GM18507 (cell line): ENCODE measurements at places on chromosomes 5 and 9.

DNA sequence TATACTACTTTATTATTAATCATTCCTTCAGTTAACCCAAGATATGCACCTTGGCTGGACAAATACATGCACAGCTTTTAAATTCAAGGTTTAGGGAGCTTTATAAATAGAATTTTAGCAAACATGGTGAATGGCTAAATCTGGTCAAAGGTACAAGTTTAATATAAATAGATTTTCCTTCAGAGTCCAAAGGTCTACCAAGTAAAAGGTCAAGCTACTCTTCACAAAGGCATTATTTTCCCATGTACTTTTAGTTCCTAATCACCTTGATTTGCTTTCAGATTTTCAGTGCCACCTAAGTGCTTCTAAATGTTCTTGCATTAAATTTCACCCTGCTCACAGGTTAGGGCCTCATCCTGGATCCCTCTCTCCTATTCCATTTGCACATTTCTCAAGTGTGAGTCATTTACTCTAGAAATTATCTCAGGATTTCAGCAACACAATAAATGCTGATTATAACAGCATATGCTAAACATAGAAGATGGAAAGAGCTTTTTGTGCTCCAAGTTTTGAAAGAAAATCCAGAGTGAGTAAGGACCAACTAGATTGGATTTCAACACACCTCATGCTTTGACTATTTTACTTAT, 459.4 kb upstream of the ITGA1 start:
- no peak for DNase-seq

DNA sequence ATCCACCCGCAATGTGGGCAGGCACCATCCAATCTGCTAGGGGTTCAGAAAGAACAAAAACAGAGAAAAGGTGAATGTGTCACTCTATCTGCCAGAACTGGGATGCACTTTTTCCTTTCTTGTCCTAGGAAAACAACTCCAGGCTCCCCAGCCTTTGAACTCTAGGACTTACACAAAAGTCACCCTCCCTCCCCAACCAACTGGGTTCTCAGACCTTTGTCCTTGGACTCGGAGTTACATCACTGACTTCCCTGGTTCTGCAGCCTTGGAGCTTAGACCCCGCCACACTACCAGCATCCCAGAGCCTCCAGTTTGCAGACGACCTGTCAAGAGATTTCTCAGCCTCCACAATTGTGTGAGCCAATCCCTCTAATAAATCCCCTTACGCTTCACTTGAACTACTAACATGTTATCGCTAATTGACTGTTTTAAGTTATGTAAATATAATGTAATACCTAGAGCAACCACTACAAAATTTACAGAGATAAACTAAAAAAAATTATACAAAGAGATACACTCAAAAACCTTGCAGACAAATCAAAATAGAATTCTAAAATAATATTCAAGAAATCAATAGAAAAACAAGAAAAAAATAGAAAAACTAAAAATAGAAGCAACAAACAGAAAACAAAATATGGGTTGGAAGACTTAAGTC, 5.3 kb upstream of the UBLCP1 start:
- no peak for DNase-seq

DNA sequence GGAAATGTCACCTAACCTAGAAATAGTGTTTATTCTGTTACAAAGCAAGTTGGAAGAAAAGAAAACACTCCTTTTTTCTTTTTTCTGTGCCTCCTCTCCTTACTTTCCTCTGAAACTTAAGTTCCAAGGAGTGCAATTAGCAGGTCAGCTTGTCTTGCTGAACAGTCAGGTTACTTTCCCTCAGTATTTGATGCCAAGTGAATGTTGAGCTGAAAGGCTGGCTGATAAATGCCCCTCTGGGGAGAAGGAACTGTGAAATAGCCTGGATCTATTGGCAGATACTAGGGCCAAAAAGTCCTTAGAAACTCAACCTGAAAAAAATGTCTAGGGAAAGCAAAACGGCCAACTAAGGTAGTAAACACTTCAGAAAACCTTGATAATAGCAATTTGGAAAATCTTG, 43.6 kb downstream of the GRIA1 start:
- DNase-seq = no peak

- DNase-seq = no peak
Observed at GRCh38 chr5:127856292-127856691, 153.1 kb downstream of the CCDC192 start.

DNA sequence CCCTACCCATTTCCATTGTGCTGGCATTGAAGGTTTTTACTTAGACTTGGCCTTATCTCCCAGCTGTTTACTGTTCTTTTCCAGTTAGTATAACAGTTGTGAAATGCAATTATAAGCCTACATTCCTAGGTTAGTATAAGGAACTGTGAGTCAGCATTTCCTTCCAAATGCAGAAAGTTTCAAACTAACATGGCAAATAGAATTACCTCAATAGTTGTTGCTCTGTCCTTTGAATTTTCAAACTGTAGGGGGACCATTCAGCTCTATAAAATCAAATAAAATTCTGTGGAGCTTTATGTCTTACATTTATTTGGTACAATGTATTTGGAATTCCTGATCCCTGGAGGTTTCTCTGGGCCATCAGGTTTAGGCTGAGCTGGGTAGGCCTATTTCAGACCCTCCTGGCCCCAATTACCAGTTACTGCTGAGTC, 47.2 kb downstream of the ARHGEF28 start:
- DNase-seq = no peak

DNA sequence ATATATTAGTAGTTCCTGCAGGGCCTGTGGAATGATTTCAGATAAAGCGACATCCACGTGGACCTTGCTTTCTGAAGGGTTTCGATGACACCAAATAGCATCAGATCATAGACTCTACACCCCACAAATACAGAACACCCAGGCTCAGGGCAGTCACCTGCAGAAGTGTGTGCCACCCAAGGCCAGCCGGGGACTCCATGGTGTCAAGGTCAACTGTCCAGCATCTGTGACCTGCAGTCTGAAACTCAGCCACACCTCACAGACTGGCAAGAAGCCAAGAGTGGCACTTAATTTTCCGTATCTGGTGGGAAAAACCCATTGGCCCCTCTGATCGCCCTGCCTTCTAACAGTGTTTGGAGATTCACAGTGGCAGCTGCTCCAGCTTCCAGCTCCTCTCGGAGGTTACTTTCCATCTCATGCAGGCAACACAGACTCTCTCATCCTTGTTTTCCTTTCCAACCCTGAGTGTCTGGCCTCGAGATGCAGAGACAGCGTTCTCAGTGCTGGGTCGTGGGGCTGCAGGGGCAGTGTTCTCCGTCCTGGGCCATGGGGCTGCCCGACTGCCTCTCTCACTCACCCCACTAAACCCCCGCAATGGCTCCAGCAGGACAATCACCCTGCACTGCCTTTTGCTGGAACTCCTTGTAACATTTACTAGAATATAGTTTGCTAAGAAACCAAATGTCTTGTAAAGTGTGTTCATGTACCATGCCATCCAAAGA, 221.9 kb downstream of the IRX2 start:
- DNase-seq = no peak

- no peak for DNase-seq
Observed at GRCh38 chr9:123685489-123686083, 244.3 kb downstream of the DENND1A start.

DNA sequence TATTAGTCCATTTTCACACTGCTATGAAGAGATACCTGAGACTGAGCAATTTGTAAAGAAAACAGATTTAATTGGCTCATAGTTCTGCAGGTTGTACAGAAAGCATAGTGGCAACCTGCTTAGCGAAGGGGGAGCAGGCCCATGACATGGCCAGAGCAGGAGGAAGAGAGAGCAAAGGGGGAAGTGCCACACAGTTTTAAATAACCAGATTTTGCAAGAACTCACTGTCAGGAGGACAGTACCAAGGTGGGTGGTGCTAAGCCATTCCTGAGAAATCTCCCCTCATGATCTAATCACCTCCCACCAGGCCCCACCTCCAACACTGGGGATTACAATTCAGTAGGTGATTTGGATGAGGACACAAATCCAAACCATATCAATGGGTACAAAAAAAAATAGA, 16.8 kb upstream of the PCSK5 start:
- DNase-seq = no peak

- no peak for DNase-seq
Observed at GRCh38 chr9:121242219-121242958, 25.6 kb upstream of the GSN start.

- no peak for DNase-seq
Observed at GRCh38 chr9:128771094-128771721, 519 bp downstream of the ZER1 start.

DNA sequence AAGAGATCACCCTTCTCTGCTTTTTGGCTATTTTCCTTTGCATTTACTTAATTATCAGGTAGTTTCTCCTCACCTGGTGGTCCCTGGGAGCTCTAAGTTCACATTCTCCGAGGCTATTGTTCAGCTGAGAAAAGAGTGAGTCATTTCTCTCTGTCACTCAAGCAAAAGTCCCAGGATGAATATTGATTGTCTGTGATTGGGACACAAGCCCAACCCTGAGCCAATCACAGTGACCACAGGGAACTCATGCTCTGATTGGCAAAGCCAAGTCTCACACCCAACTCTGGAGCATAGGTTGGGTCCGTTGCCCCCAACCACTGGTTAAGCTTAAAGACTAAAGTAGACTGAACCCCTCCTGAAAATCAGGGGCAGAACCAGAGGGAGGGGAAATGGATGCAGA, 27.8 kb upstream of the FAT2 start:
- no peak for DNase-seq

DNA sequence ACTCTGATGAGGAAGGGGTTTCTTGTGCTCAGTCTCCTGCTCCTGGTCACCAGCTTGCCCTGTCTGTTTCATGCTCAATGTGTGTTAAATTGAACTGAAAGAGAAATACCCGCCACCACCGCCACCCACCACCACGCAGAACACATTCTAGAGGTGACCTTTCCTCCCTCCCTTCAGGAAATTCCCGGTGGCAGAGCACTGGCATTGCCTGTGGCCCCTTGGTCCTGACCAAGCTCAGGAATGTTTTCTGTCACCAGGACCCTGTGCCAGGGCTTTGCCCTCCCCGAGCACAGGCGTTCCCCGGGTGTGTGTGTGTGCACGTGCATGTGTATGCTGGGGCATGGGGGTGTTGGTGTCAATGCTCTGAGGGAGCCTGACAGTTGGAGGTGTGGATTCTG, 10.2 kb upstream of the SLC25A51 start:
- no peak for DNase-seq

DNA sequence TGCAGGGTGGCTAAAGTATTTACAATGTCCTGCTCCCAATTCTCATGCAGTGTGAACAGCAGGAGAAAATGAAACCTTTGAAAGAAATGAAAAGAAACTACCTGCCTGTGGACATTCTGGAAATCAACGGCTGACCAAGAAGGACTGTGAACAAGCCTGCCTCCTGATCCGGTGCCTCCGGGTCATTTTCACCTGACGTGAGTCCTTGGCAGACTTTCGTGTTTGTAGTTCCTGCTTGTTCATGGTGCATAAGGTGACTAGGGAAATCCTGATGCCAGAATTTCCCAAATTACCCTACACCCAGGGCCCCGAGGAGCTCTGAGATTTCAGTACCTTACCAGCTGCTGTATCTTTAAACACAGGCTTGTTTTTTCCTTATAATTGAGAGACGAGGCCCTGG, 317.5 kb downstream of the TLE1 start:
- DNase-seq = no peak

DNA sequence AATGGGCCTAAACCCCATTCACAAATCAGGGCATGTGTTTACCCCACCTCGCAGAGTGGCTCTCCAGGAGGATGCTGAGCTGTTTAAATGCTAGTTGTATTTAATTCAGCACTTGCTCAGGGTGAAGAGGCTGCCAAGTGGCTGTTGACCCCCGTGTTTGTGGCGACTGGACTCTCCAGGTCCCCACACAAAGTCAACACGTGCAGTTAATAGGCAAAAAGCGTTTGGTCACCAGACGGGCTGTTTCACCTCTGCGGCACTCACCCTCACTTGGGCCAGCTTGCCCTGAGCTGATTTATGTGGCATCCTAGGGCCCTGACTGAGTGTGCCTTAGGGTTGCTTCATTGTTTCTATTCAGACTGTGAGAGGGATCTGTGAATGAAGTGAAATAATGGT, 152.3 kb downstream of the GAS1 start:
- no peak for DNase-seq

GRCh38 chr5:141668601-141669265, 13.3 kb downstream of the ARAP3 start:
- no peak for DNase-seq

DNA sequence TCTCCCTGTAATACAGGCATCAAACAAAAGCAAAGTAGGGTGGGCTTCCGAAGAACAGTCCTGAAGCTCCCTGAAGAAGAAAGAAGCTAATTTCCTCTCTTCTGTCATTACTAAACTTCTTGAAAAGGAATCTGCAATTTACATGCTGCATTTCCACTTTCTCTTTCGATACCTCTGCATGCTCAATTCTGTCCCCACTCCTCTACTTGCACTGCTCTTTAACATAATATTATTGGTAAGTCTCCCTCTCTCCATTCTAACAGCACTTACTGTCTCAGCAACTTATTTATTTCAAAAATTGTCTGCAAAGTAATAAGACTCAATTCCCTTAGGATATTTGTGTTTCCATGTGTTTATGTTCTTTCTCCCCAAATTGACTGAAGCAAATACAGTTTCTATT, 3.9 kb upstream of the PLPP1 start:
- no peak for DNase-seq

- no peak for DNase-seq
Observed at GRCh38 chr5:131511934-131512333, 123.1 kb downstream of the RAPGEF6 start.

GRCh38 chr5:10668697-10669096, 92.3 kb downstream of the DAP start:
- DNase-seq = no peak

DNA sequence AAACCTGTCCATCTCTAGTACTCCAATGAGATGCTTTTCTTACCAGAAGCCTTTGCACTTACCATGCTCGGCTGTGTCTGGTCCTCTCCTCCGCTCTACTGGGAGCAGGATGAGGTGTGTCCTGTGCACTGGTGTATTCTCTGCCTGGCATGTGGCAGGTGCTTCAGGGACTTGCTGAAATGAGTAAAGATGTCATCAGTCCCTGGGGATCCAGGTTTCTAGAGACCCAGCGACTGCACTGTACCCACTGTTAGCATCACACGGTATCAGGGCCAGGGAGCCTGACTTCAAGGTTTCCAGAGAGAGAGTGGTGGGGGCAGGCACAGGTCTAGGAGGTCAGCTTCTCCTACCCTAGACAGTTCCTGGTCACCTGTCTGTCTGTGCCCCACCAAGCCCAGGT, 10.5 kb downstream of the PTTG1 start:
- no peak for DNase-seq

DNA sequence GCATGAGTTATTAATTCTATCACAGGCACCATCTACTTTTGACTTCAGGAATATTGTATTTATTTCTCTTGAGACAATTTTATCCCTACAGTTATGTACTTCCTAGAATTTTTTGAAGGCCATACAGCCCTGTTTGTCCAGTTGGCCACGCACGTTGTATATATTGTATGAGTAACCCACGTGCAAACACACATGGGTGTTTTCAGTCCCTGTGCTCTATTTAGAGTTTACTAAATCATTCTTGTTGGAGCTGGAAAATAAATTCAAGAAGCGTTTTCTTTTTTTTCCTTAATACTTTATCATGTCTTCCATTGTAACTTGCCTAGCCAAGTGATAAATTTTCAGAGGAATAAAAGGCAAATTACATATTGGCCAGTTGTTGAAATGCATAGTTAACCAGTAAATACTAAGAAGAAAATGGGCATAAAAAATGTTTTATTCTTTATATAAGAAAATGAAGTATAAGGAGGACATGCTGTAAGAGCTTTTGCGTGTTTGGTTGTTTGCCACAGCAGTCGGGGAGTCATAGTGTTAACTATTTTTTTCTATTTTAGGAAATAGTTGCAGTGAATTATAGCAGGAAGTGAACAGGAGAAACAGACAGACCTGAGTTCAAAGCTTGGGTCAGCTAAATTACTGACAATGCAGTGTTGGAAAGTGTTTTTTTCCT, 86.4 kb upstream of the MINAR2 start:
- DNase-seq = no peak

- DNase-seq = no peak
Observed at GRCh38 chr5:172669386-172670004, 28.4 kb downstream of the NEURL1B start.
